Activated CD4-positive, alpha-beta T cell treated with anti-CD3 and anti-CD28 coated beads, Interleukin-2, amount 50 U/mL, for 24 hours (primary cell): ENCODE measurements at places on chromosomes 3 and 15.

DNA sequence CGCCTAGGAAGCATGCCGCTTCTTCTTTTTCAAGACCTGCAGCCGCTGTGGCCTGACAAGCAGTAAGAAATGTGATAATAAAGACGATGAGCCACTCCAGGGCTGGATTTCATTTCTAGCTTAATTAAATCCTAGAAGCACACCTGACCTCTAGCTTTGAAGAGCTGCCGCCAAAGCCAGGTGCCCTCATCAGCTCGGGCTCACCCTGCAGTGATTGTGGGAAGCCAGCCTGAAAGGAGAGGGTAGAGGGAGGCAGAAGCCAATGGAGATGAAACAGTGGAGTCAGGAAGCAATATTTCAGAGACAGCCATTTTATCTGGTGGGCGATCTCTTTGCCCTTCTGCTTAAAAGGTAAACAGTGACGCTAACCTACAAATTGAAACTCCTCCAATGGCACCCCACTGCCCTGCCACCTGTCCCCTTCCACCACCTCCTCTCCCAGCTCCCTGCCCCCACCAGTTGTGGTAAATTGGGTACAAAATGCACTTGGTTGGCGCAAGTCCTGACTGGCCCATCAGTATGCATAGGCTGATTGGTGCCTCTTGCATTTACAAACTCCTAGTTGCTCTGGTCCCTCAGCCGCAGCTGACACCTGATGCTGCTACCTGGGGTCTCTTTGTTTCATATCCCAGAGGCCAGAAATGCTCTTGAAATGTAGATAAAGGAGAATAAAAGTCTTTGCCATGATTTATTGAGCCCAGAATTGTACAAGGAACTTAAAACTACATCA, 385.3 kb downstream of the PDCD6IP start:
- DNase-seq: no peak

DNA sequence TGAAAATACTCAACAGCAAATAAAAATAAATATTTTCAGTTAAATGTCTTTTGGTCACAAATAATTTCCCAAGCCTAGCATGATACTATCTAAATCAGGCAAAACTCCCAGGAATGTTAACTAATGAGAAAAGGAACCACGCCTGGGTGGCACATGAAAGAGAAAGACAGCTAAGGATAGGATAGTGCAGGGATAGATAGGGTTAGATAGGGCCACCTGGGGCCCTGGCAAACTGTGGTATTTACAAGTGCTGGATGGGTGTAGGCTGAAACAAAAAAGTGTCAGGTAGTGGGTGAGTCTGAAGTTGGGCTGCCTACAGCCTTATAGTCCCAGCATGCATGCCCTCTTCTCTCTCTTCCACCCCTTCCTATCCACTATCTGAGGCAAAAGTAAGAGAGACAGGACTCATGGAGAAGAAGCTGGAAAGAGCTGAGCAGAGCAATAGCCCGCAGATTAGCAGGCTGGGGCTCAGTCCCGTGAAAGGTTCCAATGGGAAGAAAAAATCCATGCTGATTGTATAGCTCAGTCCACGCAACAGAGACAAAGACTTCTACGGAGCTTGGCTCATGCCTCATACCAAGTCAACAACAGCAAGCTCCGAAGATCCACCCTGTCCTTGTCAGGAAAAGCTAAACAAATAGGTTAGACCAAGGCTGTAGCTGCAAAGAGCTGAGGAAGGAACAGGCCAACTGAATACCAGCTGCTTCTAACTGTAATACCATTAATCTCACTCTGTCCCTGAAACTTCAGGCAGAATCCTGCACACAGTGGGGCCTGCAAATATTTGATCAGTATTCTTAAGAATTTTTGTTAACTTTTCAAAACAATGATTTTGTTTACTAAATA, 342.1 kb upstream of the ATP11B start:
- DNase-seq: no peak

DNA sequence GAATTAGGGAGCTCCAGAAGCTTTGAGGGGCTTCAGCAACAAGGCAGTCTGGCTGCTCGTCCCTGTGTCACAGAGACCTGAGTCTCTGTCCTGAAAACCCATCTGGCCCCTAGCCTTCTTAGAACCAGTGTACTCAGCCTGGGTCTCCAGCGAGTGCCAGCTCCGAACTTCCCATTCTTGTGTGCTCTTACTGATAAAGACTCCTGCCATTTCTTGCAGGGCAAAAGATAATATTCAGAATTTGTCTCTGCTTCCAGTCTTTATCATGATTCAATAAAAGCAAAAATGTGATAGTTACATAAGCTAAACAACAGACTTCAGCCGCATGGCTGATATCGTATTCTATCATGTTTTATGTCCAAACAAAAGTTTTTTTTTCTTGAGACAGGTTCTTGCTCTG, 36.0 kb upstream of the BCL2A1 start:
- no peak for DNase-seq

DNA sequence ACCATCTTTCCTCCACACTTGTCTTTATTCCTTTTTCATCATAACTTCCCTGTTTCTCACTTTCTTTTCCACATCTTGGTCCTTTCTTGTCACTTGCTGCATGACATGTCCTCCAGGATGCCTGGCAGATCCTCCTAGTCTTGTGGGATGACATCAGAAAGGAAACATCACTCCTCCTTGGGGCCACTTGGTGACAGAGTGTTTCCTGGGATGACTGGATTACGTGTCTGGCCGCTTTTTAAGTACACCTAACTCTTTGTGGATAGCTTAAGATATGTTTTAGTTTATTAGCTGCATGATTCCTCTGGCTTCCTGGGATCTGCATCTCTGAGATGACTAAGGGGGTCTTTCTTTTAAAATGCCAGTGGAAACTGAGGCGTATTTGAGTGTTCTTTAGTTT, 363.5 kb upstream of the FRG2C start:
- no peak for DNase-seq

- no peak for DNase-seq
Measured at GRCh38 chr3:111739311-111739911, 119.7 kb upstream of the PHLDB2 start.

GRCh38 chr15:83871808-83872559, 218.1 kb downstream of the ADAMTSL3 start:
- DNase-seq: no peak

DNA sequence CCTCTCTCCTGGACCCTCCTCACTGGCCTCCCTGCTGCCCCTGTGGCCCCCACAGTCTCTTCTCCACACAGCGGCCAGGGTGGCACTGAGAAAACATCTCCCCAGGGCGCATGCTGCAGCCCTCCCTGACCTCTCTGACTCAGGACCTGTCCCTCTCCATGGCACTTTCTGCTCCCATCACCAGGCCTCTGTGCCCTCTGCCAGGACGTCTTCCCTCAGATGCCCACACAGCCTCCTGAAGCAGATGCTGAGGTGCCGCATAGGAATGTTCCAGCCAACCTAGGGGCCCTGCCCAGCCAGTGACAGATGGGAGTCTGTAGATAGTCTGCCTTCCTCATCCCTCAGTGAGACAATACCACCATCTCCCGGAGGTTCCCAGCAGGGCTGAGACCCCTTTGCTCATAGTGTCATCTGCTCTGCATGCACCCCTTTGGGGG, 8.7 kb downstream of the MYL3 start:
- no peak for DNase-seq

DNA sequence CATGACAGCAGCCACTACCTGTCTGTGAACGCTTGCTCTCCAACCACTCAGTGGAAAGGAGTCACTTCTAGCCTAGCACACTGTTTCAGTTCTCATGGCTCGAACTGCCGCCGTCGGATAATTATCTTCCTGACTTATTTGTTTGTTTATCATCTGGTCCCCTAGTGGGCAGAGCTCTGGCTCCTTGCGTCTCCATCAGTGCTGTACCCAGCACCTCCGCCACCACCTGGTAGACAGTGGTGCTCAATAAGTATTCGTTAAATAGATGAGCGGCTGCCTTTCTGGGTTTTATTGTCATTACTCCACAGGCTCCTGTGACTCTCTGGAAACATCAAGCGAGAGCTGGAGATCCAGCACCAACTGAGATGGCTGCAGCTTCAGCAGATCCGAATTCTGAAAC, 297.5 kb downstream of the NTRK3 start:
- no peak for DNase-seq

GRCh38 chr3:26104851-26105251, 315.0 kb downstream of the OXSM start:
- DNase-seq: no peak

DNA sequence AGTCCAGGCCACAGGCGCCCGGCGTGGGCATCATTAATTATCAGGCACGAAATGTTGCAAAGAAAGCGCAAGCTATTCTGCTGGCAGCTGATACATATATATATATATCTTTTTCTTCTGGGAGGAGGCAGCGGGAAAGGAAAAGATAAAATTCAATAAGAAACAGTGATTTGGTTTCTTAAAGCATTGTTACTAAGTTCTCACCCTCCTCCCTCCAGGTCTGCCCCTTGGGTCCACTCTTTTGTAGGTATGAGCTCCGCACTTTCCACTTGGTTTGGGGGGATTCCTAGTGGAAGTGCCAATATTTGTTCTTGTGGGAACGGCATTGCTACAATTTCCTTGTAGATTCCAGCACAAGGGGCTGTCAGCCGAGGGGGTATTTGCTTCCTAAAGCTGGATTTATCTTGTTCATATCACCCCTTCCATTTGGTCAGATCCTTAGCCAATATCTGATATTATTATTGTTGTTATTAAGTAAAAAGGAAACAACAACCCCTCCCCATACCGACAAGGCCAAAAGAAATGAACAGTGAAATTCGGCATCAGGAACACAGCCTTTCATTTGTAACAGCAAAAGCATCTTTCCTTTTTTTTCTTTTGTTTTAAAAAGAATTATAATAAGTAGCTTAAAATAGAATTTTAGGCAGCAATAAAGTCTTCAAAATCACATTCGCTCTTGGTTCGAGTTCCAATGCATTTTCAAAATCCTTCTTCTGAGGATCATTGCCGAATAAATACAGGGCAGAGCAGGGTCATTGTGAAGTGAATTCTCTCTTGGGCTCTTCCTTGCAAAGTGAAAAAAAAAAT, 15.6 kb downstream of the ZIC1 start:
- no peak for DNase-seq

DNA sequence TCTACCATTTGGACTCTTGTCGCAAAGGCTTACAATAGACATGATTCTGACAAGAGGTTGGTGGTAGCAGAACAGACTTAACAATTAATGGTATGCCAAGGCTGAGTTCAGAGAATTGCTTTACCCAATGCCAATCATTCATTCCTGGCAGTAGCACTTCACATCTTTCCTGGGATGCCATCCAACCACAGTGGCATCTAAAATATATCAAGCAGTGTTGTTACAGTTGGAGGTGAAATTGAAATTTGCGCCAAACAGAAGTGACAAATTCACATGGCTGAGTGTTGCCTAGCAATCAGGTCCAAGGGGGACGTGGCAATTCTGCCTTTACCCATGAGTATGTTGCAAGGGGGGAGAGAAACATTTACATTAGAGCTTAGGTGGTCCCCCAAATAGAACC, 21.0 kb upstream of the DPH6 start:
- DNase-seq: no peak

- DNase-seq: no peak
Measured at GRCh38 chr15:81183439-81183775, 13.3 kb upstream of the IL16 start.

- DNase-seq: no peak
Measured at GRCh38 chr3:49804141-49805041, 1.3 kb downstream of the INKA1 start.

- no peak for DNase-seq
Measured at GRCh38 chr3:127914584-127914983, 448 bp upstream of the KBTBD12 start.

DNA sequence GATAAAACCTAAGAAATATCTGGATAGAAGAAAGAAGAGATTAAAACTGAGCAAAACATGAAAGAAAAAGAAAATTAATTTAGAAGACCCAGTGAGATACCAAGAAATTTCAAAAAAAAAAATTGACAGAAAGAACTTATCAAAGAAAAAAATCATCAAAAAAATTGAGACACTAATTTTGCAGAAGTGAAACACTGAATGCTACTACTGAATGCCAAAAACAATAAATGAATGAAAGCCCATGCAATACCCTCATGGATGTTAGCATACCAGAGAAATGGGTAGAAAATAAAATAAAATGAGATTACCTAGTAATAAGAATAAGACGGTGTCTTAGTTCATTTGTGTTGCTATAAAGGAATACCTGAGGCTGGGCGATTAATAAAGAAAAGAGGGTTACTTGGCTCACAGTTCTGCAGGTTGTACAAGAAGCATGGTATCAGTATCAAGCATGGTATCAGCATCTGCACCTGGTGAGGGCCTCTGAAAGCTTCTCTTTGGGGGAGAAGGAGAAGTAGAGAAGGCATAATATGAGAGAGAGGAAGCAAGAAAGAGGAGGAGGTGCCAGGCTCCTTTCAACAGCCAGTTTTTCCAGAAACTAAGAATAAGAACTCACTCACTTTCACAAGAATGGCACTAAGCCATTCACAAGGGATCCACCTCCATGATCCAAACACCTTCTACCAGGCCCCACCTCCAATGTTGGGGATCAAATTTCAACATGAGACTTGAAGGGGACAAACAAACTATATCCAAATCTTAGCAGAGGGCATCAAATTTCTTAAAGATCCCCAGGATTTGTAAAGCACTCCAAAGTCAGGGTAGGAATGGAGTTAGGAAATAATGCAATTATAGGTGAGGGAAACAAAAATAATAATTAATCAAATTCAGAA, 73.2 kb downstream of the BTLA start:
- DNase-seq: no peak

DNA sequence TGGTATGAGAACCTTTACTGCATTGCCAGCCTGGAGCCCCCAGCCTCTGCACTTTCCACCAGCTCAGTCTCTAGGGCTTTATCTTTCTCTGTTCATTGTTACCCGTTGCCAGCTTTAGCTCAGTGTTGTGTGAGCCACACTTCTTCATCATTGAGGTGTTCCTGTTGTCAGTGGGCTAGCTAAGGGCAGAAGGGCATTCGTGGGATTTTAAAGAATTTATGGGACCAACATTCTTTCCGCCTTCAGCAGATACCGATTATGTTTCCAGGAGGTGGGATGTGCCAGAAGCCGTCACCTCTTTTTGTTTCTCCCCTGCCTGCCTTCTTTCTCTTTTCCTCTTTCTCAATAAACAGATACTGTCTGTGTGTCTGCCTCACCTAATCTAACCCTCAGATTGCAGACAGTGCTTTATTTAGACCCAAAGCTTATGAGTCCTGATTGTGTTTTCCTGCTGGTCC, 64.5 kb downstream of the PGPEP1L start:
- DNase-seq: no peak

GRCh38 chr15:83446904-83447709, at the start of gene SH3GL3:
Gene SH3GL3 (plus strand): TSS chr15:83447341. CDS start chr15:83447534, 193 bp downstream.
- no peak for DNase-seq

GRCh38 chr3:78969483-78969882, 798.3 kb downstream of the ROBO1 start:
- DNase-seq: no peak

DNA sequence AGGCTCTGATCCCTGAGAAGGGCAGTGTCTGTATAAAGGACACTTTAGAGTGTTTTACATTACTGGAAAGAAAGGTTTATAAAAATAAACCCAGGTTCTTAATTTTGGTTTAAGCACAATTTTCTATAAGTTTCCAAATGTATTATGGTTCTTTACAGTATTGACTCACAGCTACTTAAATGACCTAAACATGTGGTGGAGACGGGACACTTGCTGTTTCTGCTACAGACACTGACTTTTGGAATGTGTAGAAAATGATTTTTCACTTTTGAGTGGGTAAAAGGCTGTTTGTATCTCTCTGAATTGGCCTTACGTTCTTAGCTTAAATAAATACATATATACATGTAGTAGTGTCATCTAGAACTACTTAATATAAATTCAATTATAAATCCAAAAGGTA, 55.4 kb downstream of the SNRK start:
- no peak for DNase-seq
